ENCODE measurements at places on chromosomes 3 and 15. TPM values are rescaled to one million over a fixed set of nuclear protein-coding genes. Genes with fewer than 3 reads are reported as not detected.
A peak's percentile ranks its signal among the peaks of the same experiment; 100 is the strongest.

GRCh38 chr3:184308744-184309143, 5.7 kb upstream of the EIF4G1 start:
- no peak for DNase-seq

DNA sequence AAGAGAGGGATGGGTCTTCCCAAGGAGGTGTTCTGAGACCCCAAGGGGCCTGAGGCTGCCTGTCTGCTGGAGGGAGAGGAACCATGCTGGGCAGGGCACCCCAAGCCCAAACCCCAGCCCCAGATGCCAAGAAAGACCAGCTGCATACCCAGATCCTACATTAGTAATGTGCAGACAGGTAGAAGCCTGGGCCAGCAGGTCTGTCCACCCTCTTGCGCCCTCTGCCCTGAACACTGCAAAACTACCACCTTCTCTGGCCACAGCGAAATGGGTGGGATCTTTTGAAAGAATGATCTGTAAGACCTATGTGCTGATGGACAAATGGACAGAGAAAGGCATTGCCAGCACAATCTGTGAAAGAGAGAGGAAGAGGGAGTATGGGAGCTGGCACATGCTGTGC, 283.2 kb downstream of the EPHB1 start:
- DNase-seq, result no peak

DNA sequence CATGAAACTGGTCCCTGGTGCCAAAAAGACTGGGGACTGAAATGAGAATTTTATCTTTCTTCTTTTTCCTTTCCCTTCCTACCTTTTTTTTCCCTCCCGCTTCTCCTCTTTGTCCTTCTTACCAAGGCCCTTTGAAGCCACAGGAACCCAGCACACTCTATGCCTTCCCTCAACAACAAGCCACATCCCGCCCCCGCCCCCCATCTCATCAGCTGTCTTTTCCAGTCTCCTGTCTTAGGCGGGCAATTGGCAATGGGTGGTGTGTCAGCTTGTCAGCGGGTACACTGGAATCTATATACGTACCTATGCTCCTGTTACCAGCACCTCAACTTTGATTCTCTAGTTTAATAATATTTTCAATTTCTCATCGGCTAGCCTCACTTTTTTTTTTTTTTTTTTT, 56.3 kb upstream of the CHD2 start:
- DNase-seq, result no peak

DNA sequence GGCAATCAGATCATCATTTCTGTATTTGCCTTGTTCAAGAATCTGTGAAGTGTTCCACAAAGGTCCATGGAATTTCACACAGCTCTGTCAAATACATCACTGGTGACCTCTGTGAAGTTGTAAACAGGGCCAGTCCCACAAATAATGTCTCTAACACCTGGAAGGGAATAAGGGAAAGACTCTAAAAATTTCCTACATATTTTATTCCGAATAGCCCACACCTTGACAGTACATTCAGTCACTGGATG, at the start of gene C3orf49:
TSS of gene C3orf49 (plus strand) at position 149 of the 248 bp plus-strand sequence. CDS start 173 bp downstream, outside the sequence.
- no peak for DNase-seq

- no peak for DNase-seq
These were observed 42.3 kb upstream of the XIRP1 start for GRCh38 chr3:39234651-39235050.

GRCh38 chr3:105339946-105340345, 26.8 kb upstream of the ALCAM start:
- DNase-seq, result no peak

GRCh38 chr3:14152963-14153355, 25.4 kb downstream of the XPC start:
- DNase-seq, result no peak

DNA sequence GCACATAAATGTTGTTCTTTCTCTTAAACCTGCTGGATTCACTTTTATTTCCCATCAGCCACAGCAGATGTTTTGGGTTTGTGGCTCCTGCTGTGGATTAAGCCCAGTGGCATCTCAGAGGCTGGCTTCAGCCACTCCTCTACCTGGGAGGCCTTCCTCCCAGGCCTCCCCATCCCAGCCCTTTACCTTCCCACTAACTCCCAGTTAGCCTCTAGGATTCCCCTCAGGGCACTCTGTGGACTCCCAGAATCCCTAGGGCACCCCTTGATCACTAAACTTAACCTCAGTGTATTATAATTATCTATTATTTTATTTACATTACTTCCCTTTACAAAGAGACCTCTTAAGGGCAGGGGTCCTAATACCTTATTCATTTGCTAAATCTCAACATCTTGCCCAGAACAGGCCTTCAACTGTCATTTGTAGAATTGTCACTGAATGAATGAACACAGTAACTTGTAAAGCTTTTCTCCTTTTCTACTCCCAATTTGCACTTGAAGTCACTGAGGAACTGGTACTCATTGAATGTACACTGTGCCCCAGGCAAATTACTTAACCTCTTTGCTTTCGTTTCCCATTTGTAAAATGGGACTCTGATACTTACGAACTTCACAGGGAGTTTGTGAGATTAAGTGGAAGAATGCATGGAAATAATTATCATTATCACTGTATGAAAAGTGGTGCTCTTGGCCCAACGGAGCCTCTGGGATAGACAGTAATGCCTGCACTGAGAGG, 8.3 kb downstream of the CCDC13 start:
- DNase-seq, result no peak

DNA sequence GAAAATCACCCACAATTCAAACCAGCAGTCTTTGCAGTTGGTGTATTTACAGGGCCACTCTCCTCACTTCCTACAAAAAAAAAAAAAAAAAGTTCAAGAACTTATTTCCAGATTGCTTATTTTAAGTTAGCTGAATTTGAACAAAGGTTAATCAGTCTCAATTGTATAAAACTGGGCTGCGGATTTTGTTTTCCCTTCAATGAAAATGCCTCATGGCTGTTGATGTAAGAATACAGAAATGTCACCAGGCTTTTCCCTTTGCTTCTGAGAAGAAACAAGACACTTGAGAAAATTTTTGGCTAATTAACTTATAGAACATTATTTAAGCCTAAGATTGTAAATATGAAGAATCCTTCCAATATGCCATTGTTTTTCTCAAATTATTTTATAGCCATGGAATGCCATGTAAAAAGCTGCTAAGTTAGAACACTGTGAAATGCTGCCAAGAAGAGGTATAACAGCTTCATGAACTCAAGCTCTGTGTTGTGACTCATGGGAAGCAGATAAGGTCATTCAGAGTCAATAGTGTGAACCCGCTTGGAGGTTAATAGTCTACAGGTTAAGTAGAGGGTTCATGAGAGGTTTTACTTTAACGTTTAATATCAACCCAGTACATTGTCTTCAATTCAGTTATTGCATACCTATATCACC, 84.3 kb upstream of the ABI3BP start:
- DNase-seq, result no peak

- peak; percentile 52 for DNase-seq
These were observed 18.5 kb upstream of the REC114 start for GRCh38 chr15:73424506-73424905.

- no peak for DNase-seq
These were observed 362.4 kb downstream of the CGGBP1 start for GRCh38 chr3:87696124-87697013.

The CMC1 gene
- polyA plus RNA-seq, result 43.9 TPM

The TRMT10C gene
- polyA plus RNA-seq, result 14.6 TPM

The MBNL1 gene
- polyA plus RNA-seq, result 191 TPM

The PRTG gene
- not detected for polyA plus RNA-seq

The TIPIN gene
- 3.7 TPM for polyA plus RNA-seq

The LDHAL6B gene
- not detected for polyA plus RNA-seq

The RTP1 gene
- polyA plus RNA-seq, result not detected

The SRGAP3 gene
- polyA plus RNA-seq, result 0.81 TPM

The WDR93 gene
- polyA plus RNA-seq, result not detected

The CCR9 gene
- not detected for polyA plus RNA-seq

The ASB7 gene
- polyA plus RNA-seq, result 7.6 TPM
